ENCODE measurements at places on chromosomes 16 and 17.
A peak's percentile ranks its signal among the peaks of the same experiment; 100 is the strongest.

DNA sequence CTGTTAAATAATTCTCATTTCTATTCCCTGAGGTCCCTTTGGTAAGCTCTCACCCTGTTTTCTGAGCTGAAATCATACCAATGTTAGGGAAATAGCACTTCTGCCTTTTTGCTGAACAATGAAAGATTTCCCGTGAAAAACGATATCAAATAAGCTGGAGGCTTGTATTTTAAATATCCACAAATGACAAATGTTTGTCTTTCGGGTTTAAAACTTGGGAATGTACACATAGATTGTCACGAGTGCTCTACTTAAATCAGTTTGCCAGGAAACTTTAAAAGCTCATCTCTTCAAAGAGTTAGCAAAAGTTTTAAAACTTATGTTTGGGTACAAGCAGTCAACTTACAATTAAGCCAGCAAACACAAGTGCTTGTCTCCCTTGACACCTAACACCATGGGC, 393.5 kb upstream of the MON1B start:
- peaks cover 21% of the 10 kb centered on the region for H3K36me3 ChIP-seq
- H3K4me1 ChIP-seq, result no peaks in the 10 kb centered on the region
- H3K27me3 ChIP-seq, result no peaks in the 10 kb centered on the region
- no peak for DNase-seq
- no peak overlapping the region for H3K27ac ChIP-seq

- DNase-seq, result no peak
- H3K4me1 ChIP-seq, result peaks cover 15% of the 10 kb centered on the region
- H3K4me3 ChIP-seq, result no peak overlapping the region
Measured at GRCh38 chr16:18933501-18933900, 7.3 kb upstream of the SMG1 start.

DNA sequence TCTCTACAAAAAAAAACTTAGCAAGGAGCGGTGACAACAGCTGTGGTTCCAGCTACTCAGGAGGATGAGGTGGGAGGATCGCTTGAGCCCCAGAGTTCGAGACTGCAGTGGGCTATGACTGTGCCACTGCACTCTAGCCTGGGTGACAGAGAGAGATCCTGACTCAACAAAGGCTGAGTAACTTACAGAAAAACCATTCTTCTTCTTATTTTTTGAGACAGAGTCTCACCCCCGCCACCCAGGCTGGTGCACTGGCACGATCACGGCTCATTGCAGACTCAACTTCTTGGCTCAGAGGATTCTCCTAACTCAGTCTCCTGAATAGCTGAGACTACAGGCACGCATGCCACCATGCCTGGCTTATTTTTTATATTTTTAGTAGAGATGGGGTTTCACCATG, 56.0 kb downstream of the CYB5D2 start:
- no peaks in the 10 kb centered on the region for H3K27me3 ChIP-seq
- H3K4me3 ChIP-seq, result no peak overlapping the region
- no peaks in the 10 kb centered on the region for H3K4me1 ChIP-seq
- peaks cover 36% of the 10 kb centered on the region for H3K36me3 ChIP-seq
- DNase-seq, result no peak
- no peak overlapping the region for H3K27ac ChIP-seq

DNA sequence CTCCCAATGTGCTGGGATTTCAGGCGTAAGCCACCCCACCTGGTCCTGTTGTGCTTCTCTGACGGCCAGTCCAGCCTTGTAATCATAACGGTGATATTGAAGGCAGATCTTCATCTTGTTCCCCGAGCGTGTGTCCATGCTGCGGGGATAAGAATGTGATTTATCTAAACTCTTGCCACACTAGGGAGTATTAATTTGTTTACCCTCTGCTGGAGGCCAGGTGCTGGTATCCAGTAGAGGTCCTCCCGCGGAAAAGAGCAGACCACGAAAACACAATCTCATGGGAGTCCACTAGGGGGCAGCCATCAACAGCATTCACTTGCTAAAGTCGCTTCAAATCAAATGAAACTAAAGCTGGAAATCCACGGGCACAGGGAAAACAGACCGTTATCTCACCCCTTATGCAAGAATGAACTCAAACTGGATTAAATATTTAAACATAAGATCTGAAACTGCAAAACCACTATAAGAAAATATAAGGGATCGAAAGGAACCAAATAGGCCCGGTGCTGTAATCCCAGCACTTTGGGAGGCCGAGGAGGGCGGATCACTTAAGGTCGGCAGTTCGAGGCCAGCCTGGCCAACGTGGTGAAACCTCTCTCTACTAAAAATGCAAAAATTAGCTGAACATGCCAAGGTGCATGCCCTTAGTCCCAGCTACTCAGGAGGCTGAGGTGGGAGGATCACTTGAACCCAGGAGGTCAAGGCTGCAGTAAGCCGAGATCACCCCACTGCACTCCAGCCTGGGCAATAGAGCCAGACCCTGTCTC, 22.3 kb upstream of the RBBP6 start:
- 0 out of 2 replicates have a peak, but pooled peaks cover 3% of the 10 kb centered on the region for H3K4me1 ChIP-seq
- peak; percentile 85 for DNase-seq
- H3K27ac ChIP-seq, result no peak overlapping the region

DNA sequence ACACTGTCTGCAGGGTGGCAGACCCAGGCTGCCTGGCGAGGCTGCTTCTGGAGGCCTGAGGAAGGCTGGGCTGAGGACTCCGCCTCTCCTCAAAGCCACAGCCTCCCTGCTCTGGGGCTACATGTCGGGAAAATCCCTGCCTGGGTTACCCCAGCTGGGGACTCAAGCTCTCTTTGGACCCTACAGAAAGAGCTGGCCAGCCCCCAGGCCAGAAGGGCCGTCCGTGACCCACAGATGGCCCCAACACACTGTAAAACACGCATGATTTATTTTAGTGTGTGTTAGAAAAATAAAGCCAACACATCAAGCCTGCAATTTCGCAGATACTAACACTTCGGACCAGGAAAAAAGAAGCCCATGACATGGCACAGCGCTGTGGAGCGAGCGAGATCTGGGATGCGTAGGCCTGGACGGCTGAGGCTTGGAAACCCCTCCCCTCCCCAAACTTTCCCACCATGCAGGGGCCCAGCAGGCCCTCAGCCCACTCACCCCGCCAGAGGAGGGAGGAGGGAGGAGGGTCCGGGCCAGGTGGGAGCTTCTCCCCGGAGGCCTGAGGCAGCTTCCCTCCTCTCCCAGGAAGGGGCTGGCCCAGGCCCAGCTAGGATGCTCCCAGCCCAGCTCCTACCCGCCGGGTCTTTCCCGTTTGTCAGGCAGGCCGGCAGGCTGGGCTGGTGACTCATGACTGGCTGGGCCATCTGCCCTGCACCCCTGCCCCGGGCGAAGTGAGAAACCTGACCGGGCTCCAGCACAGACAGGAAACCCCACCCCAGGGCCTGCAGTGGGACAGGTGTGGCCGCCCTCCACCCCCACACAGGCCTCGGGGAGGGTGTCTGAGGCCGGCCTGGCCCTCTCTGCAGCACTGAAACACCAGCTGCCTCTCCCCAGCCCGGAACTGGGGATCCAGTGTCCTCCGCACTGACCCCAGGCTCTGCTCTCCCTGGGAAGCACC, 34.1 kb upstream of the SLC38A10 start:
- no peak overlapping the region for H3K4me3 ChIP-seq
- H3K27ac ChIP-seq, result peak overlapping the region; percentile 79
- H3K36me3 ChIP-seq, result no peaks in the 10 kb centered on the region
- peak; percentile 69 for DNase-seq
